ENCODE measurements at places on chromosomes 16 and 17. TPM values are rescaled to one million over a fixed set of nuclear protein-coding genes. Genes with fewer than 3 reads are reported as not detected.

DNA sequence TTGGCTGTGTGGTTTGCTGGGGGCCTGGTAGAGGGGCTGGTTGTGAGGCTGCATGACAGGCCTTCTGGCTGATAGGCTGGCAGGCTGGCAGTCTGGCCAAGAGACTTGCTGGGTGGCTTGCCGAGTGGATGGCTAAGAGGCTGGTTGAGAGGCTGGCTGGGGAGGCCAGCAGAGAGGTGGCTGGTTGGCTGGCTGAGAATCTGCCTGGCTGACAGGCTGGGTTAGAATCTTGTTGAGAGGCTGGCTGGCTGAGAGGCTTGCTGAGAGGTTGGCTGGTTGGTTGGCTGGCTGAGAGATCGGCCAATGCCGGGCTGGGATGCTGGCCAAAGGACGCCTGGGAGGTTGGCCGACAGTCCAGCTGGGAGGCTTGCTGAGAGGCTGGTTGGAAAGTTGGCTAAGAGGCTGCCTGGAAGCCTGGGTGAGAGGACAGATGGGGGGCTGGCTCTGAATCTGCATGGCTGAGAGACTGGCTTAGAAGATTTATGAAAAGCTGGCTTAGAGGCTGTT is 35.9 kb upstream of the ACSM2B start:
- H3K4me1 ChIP-seq = peaks cover 34% of the 10 kb centered on the region
- H3K4me3 ChIP-seq = peak overlapping the region; percentile 36
- H3K27ac ChIP-seq = peak overlapping the region; percentile 74
- no peaks in the 10 kb centered on the region for H3K36me3 ChIP-seq
- DNase-seq = no peak

Gene MGAT5B
- total RNA-seq = 0.49 TPM

GRCh38 chr16:51416926-51417325 is 265.9 kb upstream of the SALL1 start:
- no peaks in the 10 kb centered on the region for H3K36me3 ChIP-seq
- no peak for DNase-seq
- H3K27ac ChIP-seq = no peak overlapping the region
- no peaks in the 10 kb centered on the region for H3K27me3 ChIP-seq
- no peaks in the 10 kb centered on the region for H3K4me1 ChIP-seq

Gene ZG16
- total RNA-seq = not detected

- peak within 1 kb of the TSS; percentile 72 for H3K27ac ChIP-seq
- peaks cover 17% of the 10 kb centered on the region for H3K4me1 ChIP-seq
- H3K27me3 ChIP-seq = no peaks in the 10 kb centered on the region
These were observed at the start of gene CDH1 for GRCh38 chr16:68737046-68737729. Gene CDH1 (plus strand): TSS chr16:68737292. CDS start chr16:68737416, 124 bp downstream.

DNA sequence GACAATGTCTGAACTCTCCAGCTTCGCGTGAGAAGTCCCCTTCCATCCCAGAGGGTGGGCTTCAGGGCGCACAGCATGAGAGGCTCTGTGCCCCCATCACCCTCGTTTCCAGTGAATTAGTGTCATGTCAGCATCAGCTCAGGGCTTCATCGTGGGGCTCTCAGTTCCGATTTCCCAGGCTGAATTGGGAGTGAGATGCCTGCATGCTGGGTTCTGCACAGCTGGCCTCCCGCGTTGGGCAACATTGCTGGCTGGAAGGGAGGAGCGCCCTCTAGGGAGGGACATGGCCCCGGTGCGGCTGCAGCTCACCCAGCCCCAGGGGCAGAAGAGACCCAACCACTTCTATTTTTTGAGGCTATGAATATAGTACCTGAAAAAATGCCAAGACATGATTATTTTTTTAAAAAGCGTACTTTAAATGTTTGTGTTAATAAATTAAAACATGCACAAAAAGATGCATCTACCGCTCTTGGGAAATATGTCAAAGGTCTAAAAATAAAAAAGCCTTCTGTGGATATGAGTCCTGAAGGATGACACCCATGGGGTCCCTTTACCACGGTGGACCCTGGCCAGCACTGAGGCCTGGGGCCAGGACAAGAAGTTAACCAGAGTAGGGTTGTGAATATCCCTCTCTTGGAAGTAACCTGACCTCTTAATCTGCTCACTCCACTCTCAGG is 10.5 kb upstream of the ITGAD start:
- DNase-seq = no peak
- no peaks in the 10 kb centered on the region for H3K36me3 ChIP-seq
- H3K4me1 ChIP-seq = no peaks in the 10 kb centered on the region
- H3K4me3 ChIP-seq = no peak overlapping the region
- no peaks in the 10 kb centered on the region for H3K27me3 ChIP-seq
- no peak overlapping the region for H3K27ac ChIP-seq

GRCh38 chr16:64948056-64948455 is 173.8 kb downstream of the CDH11 start:
- no peaks in the 10 kb centered on the region for H3K36me3 ChIP-seq
- DNase-seq = no peak
- no peak overlapping the region for H3K27ac ChIP-seq
- H3K27me3 ChIP-seq = no peaks in the 10 kb centered on the region

GRCh38 chr16:595094-595528 is 5.2 kb downstream of the RAB40C start:
- DNase-seq = no peak
- peaks cover 10% of the 10 kb centered on the region for H3K36me3 ChIP-seq
- H3K4me1 ChIP-seq = peaks cover 59% of the 10 kb centered on the region
- H3K27me3 ChIP-seq = no peaks in the 10 kb centered on the region
- H3K4me3 ChIP-seq = no peak overlapping the region

DNA sequence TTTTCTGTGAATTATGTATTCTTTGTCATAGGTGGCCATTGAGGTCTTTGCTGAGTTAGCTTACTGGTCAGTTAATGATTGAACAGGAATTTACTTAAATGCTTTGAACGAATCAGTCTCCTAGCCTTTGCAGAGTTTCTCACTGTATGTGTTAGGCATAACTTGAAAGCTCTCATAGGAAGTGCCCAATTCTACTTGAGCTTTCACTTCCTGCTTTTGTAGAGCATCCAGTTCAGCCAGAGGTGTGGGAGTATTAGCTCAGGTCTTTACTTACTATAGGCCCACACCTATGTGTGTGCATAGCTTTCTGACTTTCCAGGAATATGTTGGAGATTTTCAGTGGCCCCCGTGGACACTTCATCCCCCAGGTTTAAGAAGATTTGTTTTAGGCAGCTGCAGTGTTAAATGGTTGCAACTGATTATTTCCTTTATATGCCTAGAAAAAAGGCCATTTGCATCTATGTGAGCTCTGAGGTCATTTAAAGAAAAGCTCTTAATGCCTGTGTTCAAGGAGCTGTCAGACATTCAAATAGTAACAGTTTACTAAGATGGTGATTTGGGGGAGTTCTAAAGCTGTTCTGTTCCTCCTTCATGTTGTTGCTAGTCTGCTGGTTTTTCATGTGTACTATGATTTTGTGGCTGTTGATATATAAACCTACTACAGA is 62.3 kb downstream of the PHKB start:
- no peaks in the 10 kb centered on the region for H3K4me1 ChIP-seq
- DNase-seq = no peak
- no peaks in the 10 kb centered on the region for H3K27me3 ChIP-seq
- no peak overlapping the region for H3K4me3 ChIP-seq

Gene KRT9
- total RNA-seq = not detected

DNA sequence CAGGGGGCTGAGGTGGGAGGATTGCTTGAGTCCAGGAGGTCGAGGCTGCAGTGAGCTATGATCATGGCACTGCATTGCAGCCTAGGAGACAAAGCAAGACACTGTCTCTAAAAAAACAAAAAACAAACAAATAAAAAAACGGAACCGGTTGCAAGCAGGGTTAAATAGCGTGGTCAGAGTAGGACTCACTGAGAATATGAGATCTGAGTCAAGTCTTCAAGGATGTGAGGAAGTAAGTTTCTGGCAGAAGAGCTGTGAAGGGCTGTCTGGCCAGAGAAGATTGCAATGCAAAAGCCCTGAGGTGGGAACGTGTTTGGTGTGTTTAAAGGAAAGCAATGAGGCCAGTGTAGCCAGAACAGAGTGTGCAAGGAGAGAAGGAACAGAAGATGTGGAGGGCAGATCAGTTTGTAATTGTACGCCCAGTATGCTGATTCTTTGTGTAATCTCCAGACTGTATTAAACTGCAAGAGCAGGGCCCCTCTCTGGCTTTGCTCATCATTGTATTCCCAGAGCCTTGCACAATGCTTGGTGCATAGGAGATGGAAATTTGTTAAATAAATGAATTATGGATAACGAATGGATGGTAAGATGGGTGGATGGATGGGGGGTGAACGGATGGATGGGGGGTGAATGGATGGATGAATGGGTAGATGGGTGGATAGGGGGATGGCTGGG is 6.3 kb downstream of the G6PC1 start:
- DNase-seq = no peak
- H3K4me3 ChIP-seq = no peak overlapping the region
- no peaks in the 10 kb centered on the region for H3K27me3 ChIP-seq
- H3K27ac ChIP-seq = no peak overlapping the region
- H3K4me1 ChIP-seq = no peaks in the 10 kb centered on the region

Gene SLC16A13
- 2.0 TPM for total RNA-seq
